ENCODE measurements at places on chromosomes 4 and X.

DNA sequence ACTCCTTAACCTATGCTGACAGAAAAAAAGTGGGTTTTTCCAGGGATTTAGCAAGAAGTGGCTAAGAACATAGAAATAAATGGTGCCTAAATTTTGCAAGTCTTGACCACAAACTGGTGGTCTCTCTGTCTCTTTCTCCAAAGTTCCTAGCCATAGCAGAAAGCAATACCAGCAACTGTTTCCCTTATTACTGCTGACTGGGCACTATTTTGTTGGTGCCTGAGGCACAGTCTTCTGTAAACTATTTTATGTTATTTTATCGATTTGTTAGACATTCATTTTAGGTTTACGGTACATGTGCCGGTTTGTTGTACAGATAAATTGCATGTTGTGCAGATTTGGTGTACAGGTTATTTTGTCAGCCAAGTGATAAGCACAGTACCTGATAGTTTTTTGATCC lies 234.6 kb upstream of the TECRL start:
- no peak for DNase-seq

GRCh38 chr4:114310296-114310925 lies 288.2 kb upstream of the UGT8 start:
- no peak for DNase-seq

- DNase-seq = no peak
Observed at GRCh38 chr4:139764686-139765310, 99.2 kb downstream of the MGST2 start.

- no peak for DNase-seq
Observed at GRCh38 chr4:91243132-91243531, 1060.6 kb upstream of the GRID2 start.

- DNase-seq = no peak
Observed at GRCh38 chr4:3639613-3640586, 107.7 kb upstream of the LRPAP1 start.

- no peak for DNase-seq
Observed at GRCh38 chrX:146448791-146449190, 360.8 kb upstream of the CXorf51B start.

GRCh38 chrX:110284159-110284558 lies 33.7 kb downstream of the AMMECR1 start:
- no peak for DNase-seq

DNA sequence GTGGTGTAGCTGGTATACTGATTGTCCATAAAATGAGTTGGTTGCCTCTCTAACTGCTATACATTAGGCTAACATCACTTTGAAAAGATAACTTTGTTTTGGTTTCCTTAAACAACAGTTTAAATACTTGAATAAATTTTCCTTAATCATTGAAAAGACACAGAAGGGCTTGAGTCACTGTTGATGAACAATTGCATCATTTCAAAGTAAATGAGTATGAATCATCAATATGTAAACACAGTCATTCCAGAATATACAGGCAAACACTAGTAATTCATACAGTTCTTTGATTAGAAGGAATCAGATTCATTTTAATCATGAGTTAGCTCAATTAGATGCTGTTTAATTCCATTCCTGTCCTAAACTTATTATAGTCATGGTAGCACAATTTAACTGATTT lies 160.6 kb downstream of the AFF2 start:
- DNase-seq = no peak

DNA sequence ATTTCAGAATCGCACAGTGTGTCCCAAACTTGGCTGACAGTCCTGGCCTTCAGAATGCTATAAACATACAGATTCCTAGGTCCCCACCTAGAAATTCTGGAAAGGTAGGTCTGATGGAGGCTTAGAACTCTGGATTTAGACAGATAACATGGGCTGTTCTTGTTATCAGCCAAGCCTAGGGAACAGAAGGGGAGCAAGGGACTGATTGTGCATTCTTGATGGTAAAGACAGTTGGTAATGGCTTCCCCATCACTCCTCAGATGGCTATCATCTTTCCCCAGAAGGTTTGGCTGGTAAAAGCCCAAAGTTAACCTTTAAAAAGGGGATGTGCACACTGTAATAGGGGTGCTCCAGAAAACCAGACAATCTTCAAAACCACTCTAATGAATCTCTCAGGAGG lies 35.7 kb downstream of the DIPK2B start:
- no peak for DNase-seq

DNA sequence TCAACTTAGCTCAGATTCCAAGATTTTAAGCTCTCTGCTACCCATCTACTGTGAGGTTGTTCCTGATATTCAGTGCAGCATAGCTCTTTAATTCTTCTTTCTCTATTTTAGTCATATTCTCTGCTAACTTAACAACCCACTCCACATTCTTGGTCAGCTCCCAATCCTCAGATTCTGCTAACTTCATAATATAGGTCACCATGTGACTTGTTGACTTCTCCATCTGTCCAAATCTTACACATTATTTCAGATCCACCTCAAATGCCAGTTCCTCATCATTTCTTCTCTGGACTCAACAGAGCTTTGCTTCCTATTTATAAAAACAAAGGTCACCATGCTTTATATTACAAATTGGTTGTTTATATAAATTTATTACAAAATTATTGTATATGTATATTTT lies 29.3 kb upstream of the RXFP1 start:
- no peak for DNase-seq

DNA sequence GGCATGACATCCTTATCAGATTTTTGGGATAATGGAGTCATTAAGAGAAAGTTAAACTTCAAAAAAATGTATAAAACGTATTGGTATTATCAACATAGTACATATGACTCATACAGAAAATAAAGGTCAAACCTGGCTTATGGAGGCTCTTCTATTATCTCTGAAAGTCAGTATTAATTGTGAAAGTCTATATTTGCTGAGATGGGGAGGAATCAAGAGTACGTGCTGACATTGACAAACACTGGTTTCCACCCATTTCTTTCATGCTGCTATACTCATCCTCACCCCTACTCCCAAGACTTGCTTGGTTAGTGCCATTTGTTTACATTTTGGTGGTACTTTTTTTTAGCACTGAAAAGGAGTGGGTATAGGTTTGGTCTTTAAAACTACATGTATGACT lies 30.8 kb upstream of the PLA2G12A start:
- DNase-seq = no peak

DNA sequence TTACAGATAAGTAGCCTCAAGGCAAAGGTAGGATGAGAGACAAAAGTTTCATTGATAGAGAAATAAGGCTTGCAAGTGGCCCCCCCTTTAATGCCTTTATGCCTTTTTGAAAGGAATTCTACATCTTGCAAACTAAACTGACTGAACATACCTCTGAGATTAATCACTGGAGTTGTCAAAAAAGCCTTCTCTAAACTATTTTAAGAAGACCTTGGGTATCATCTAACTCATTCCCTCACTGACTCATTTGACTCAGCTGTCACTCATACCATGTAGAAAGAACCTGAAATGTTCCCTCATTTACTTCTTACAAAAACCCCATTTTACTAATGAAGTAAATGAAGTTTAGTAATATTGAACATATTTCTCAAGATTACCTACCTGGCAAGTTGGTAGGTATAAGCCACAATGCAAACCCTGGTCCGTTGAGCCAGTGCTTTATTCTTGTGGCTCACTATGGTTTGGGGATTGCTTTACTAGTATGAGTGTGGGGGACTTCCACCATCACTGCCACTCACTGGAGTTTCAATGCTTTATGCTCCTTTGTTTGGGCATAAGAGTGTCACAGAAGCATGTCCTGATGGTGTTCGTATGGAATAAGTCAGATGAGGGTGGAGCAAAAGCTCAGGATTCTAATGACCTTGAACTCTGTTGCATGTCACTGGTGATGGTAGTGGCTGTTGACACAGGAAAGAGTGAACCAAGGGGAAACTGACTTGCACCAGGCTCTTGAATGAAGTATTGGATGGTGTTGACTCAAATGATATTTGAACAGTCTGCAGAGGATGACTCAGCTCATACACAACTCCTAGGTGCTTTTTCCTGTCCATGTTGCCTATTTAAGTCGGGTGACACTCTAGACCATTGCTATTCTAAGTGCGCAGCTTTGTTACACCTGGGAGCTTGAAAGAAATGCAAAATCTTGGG lies 305.5 kb upstream of the EMCN start:
- DNase-seq = no peak

DNA sequence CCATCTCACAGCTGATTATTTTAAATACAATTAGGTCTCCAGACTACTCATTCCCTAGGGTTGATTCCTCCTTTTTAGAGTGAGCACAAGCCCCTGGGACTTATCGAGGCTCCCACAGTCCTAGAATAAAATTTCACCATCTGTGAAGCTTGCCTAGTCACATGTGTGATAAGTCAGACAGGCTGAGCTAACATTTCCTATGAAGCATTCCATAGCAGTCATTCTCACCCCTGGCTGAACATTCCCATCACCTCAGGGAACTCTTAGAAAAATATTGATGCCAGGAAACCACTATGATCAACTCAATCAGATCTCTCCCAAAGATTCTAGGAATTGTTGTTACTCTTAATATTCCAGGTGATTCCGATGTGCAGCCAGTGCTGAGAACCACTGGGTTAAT lies 37.7 kb downstream of the ARHGEF9 start:
- no peak for DNase-seq
